ENCODE measurements at places on chromosomes 7 and 10.

DNA sequence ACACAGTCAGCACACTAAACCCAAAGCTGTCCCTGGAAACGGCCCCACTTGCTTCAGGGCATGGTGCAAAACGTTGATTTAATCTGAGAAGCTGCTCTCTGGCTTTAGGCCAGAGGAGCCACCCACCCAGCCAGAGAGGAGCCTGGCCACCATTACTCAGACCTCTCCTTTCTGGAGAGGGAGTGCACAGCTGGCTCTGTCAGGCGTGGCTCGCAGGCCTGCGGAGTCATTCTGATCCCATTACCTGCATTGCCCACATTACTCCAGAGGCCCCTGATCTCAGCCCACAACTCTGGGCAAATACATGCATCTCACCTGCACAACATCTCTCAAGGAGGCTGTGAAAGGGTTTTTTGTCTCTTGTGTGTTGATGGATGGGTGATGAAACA is 370.0 kb upstream of the IGFBP3 start:
- peak; percentile 16 for DNase-seq

DNA sequence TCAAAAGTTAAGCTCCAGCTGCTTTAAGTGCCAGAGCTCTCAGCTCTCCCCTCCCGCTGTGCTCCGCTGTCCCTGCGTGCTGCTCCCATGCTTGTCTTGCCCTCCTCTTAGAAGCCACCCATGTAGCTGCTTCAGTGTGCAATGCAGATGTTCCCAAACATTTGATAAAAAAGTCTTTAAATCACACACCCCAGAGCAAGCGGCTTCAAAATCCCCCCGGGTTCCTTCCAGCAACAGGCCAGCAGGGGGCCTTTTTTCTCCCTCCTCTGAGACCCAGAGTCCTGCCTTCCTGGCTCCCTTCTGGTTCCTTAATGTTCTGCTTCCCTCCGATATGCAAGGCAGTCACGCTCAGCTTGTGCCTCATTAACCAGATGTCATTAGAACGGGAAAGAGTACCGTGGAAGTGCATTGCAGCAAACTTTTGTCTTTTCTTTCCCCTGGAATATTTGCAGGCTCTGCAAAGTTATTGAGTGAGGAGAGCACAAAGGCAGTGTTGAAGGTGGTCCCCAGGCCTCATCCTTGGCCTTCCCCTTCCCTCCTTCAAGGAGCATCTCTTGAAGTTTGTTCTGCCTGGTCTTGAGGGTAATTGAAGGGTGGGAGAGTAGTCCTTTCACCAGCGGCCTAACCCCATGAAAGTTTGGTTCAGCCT is 25.5 kb downstream of the LDB3 start:
- DNase-seq, result peak; percentile 54

GRCh38 chr7:145862212-145862611 is 254.4 kb upstream of the CNTNAP2 start:
- no peak for DNase-seq

DNA sequence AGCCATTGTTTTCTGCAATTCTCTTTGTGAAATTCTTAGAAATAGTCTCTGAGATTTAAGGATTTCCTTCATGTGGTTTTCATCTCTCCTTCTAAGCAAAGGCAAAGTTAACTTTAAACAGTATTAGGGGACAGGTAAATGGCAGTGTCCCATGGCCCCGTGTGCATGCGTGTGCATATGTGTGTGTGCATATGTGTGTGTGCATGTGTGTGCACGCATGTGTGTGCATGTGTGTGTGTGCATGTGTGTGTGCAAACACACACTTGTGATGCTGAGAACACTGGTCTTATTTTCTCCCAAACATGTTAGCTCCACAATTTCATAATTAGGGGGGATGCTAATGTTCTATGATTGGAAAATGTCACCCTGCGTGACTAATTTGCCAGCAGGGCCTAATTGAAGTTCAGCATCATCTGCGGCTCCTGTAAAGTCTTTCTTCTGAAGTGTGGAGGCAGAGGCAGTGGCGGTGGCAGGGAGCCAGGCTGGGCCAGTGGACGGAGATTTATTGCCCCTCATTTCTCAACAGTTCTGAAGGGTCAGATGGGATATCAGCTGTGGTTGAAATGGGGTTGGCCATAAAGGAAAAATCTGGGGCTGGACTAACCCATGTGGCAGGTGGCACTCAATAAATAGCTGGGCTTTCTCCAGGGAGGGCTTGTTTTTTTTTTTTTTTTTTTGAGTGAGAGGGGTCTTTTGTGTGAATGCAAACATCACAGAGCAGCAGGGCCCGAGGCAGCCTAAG is 289.3 kb upstream of the PODXL start:
- DNase-seq, result no peak

GRCh38 chr10:121525251-121526134 is 72.8 kb downstream of the FGFR2 start:
- DNase-seq, result no peak

- peak; percentile 69 for DNase-seq
Observed at GRCh38 chr7:156892081-156892800, 742 bp downstream of the LMBR1 start.

GRCh38 chr10:86210416-86210815 is 156.2 kb downstream of the GRID1 start:
- no peak for DNase-seq

- DNase-seq, result no peak
Observed at GRCh38 chr10:79422178-79422892, 23.1 kb downstream of the ZCCHC24 start.

- no peak for DNase-seq
Observed at GRCh38 chr7:30202671-30203070, 67.9 kb downstream of the MTURN start.

DNA sequence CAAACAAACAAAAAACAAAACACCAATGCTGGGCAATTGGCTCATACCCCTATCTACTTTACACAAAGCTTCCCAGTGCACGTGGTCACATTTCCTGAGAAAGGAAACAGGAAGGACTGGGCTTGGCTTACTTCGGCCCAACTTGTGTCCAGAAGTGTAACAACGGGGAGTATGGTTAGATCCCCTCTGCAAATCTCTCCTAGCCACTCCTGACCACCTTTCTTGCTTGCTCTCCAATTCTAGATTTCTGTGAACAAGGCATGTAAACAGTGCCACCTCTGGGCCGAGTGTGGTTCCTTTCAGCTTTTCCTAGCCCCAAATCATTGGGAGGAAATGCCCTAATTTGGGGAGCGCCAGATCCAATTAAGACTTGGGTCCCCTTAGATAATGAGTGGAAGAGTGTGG is 21.0 kb upstream of the FRAT2 start:
- no peak for DNase-seq

DNA sequence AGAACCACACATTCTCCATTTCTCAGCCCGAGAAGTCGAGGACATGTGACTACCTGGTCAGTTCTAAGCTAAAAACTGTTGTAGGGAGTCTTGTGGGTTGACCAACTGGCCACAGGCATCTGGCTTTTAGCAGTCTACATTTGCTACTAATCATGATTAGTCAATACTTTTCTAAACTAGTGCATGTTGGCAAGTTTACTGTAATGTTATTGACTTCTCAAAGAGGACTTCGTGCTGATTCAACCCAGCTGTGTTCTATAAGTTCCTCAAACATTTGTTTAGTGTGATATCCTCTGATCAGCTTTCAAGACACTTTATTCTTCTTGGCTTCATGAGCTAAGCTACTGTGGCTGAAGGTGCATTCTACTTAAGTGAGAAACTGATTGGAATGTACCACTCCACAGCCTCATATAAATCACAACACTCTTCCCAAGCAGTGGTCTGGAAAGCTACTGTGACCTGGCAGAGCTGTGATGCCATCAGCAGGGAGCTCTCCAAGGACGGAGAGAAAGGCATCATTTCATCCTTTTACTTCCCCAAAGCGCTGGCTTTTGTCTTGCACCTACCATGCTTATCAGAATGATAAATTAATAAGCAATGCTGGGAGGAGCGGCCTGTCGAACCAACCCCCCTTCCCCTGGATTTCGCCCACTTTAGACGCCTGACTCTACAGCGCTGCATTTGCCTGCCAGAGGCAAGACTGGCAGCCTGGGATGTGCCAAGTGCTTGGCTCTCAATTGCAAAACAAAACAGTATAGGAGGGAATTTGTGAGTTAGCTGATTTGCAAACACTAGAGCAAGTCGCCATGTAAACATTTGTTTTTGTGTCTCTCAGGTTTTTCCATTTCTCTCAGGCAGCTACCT is 206.7 kb upstream of the PLXNA4 start:
- no peak for DNase-seq

DNA sequence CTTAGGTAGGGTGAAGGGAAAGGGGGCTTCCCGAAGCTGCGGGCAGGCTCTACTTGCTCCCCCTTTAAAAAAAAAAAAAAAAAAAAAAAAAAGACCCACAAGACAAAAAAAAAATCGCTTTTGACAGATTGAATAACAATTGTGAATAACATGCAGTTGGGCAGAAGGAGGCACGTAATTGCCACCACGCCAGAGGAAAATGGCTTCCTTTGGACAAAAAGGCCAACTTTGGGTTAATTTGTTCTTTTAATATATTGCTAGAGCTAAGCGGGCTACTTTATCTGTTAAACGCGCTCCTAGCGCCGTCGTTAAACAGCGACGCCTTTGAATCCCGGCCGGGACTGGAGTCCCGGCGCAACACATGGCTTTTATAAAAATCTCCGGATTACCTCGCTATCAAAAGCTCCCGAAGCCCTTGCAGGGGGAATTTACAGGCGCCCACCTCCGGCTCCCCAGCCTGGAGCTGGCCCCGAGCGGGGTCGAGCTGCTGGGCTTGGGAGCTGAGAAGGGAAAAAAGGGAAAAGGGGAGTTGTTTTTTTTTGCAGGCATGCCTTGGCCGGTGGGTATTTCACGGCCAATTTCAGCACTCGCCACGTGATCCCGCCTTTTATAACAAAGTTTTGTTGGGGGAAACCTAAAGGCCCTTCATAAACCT is 1.2 kb downstream of the HOXA11 start:
- no peak for DNase-seq
